SW480 (cell line): ENCODE measurements at places on chromosomes 7 and 10.
A peak's percentile ranks its signal among the peaks of the same experiment; 100 is the strongest.

DNA sequence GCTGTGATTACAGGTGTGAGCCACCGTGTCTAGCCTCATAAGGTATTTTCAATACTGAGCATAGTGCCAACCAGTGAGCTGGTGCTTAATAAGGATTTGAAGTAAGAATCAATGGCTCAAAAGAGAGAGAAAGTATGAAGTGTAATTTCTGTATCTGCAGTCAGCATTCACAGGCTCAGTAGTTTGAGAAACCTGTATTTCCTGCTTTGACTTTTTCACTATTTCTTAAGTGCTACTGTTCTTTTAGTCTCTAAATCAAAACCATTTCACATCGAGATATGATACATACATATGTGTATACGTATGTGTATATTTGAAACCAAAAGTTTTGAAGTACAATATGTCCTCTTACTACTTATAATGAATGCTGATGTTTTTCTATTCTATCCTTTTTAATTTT is 189.9 kb downstream of the PPP1R9A start:
- no peak for DNase-seq

- DNase-seq = no peak
Measured at GRCh38 chr10:71835671-71836595, 15.1 kb downstream of the PSAP start.

- DNase-seq = no peak
Measured at GRCh38 chr7:137587326-137587725, 243.8 kb upstream of the PTN start.

GRCh38 chr10:14535457-14536130 is 204.9 kb upstream of the FRMD4A start:
- no peak for DNase-seq

DNA sequence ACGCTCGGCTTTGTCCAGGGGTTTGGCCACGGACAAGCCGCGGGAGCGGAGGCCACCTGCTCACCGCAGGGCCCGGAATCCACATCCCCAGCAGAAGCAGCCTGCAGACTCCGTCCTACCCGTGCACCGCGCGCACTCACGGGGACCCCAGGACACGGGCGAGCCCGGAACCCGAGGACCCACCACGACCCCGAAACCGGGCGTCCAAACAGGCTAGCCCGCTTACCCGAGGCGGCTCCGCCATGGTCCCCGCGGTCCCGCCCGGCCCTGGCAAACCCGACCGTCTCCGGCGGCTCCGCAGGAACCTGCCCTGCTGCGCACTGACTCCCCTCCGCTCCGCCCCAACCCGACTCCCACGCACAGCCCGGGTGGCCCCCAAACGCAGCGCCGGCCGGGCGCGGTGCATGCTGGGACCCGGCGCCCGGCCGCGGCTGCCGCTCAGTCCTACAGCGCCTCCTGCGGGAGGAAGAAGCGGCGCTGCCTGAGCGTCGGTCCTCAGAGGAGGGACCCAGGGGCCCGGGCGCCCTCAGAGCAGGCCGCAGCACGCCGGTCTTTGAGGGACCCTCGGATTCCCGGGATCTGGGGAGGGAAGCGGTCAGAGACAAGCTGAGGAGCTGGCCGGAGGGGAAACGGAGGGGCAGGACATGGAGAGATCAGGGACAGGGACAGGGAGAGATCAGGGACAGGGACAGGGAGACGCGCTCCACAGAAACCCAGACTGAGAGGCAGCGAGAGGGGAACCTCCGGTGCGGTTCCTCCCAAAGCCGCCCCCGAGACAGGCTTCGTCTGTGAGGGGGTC is at the start of gene ZNF786:
ZNF786 (minus strand) TSS at position 322 of the 799 bp plus-strand sequence; CDS start at position 244, 78 bp downstream.
- peak; percentile 92 for DNase-seq

DNA sequence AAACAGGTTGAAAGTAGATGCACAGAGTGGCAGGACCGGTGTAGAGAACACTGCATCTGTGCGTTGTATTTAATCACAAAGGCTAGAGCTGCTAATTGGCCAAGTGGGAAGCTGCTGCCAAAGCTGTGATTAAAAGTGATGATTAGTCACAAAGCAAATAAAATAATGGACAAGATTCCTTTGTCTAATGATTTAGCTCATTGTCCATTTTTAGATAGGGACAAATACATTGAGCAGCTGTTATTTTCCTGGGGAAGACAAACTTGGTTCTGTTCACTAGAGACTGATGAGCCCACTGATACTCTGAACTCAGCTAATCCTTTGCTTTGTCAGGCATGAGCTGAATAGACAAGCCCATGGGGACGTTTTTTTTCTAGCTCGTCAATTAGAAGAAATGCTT is 19.7 kb downstream of the UBE3C start:
- no peak for DNase-seq

DNA sequence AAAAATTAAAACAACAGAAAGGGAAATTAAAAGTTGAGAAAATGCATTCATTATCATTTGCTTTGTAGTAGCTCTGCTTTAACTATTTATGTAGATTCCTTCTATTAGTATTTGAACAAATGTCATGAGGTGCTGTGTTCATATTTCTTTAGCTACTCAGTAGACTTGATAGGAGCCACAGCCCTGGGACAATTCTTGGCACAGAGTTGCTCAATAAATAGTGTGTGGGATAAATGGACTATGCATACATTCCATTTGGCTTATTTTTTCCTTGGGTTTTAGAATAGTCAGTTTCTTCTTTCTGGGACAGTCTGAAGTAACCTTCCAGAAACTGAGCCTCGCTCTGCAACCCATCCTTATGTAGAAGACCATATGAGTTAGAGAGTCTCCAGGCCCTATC is 13.4 kb downstream of the RPP30 start:
- no peak for DNase-seq
